CD4-positive, alpha-beta memory T cell (primary cell): ENCODE measurements at places on chromosomes 2 and 18.

GRCh38 chr2:8628179-8628865 lies 53.5 kb upstream of the ID2 start:
- DNase-seq, result no peak

DNA sequence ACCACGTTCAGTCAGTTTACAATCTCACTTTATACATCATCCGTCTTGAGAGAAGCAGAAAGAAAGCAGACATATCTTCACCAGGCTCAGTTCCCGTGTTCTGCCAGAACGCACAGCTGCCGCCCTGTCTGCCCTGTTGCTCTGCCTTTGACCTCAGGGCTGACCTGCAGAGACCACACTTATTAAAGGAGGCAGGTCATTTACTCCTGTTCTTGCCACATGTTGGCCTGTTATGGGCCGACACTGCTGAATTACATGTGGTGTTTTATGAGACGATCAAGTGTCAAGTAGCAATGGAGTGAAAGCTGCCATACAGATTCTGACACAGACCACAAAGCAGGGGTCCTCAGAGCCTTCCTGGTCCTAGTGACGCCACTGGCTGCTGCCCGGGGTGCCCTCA lies 232.2 kb downstream of the TTC32 start:
- no peak for DNase-seq

GRCh38 chr2:172726172-172726735 lies 9.4 kb upstream of the RAPGEF4 start:
- no peak for DNase-seq

- no peak for DNase-seq
These were observed 405.0 kb downstream of the XIRP2 start for GRCh38 chr2:167293172-167293781.

DNA sequence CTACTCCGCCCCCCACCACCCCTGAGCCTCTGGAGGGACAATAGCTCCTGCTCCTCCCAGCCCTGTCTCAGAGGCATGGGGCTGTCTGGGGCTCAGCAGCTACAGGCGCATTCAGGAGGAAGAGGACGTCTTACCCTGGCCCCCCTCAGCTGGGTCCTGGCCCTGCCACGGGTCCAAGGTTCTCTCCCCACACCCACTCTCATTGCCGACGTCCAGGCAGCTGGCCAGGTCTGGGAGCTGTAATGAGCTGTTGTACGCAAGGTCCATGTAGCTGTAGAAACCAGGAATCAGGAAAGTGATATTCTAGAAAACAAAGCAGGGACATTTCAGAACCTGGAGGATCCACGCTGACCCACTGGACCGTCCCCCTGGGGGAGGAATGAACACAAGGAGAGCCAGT lies 13.5 kb downstream of the PASK start:
- DNase-seq, result no peak

DNA sequence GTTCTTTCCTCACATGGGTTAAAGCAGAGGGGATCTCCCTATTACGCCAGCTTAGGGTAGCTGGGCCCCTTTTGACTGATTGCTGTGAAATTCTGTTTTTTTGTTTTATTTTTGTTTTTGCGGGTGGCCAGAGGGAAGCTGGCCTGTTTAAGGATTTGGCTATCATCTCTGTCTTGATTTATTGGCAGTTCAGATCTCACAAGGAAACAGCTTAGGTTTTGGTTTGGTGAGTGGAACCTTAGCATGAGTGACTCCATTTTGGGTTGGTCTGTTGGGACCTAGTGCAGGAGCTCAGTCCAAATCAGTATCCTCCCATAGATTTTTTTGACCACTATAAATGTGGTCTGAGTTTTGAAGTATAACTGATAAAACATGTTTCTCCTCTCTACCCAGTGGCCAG lies 25.6 kb upstream of the NTSR2 start:
- DNase-seq, result no peak

GRCh38 chr2:82013641-82014040 lies 1709.1 kb upstream of the LRRTM1 start:
- DNase-seq, result no peak

DNA sequence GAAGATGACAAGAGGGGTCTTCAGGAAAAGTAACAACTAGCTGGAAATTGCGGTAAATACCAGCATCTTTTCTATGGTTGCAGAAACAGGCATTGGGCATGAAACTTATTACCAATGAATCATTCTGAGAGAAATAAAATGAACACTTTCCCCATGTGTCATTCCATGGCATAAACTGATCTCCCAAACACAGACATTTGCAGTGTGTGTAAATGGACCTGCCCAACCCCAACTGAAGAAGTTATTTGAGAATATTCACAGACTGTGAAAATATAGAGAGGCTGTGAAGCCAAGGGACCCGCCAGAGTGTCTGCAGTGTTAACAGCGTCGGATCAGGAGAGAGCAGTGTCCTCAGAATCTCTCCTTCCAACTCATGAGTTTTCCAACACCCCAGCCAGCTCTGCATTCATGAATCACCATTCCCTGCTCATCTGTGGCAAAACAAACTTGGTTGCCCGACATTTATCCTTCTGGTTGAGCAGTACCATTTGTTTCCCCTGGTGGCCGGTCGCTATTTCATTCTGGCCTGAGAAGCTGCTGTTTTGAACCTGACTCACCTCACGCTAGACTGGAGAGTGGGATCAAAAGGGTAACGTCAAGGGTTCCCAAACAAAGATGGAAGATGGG lies 238.4 kb downstream of the PID1 start:
- DNase-seq, result no peak

DNA sequence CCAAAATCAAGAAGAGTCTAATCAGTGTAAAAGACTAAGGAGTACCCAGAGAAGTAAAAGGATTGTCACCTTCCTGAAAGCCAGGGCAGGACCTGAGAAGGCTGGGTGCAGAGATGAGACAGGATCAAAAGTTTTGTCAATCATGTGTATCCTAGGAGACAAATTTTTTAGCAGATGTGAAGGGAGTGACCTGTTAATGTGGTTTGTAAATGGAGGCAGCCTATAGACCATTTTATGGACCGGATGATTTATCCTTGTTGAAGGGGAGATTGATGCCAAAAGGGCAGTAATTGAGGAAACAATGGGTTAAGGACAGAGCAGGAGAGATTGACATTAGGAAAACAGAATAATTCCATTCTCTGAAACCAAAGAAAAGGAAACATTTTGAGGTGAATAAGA lies 813 bp downstream of the NDC80 start:
- no peak for DNase-seq

DNA sequence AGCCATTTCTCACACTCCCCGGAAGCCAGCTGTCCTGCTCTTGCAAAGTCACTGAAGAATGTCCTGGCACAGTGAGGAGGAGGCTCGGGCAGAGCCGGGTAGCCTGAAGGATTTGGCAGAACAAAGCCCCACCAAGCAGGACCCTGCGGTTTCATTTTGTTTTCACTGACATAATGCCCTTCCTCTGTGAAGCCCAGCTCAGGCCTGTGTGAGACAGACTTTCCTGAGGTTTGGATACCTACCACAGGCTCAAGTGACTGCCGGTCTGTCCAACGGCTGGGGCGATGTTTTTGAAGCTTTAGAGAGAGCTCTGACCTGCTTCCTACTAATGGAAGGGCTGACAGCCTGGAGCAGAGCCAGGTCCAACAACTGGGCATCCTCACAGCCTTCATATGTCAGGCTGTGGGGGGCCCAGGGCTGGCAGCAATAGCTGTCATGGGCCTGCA lies 99.8 kb upstream of the FZD7 start:
- no peak for DNase-seq

- DNase-seq, result no peak
These were observed 84.2 kb downstream of the TTC27 start for GRCh38 chr2:32711908-32712501.

- no peak for DNase-seq
These were observed 270.4 kb downstream of the FIGN start for GRCh38 chr2:163465440-163465839.

- no peak for DNase-seq
These were observed 152.5 kb downstream of the PLEKHA3 start for GRCh38 chr2:178632729-178633128.

- no peak for DNase-seq
These were observed 67.2 kb upstream of the SMAD7 start for GRCh38 chr18:49017813-49018553.

- DNase-seq, result peak; percentile 71
These were observed 14.6 kb upstream of the NT5DC4 start for GRCh38 chr2:112706170-112706664.

GRCh38 chr2:142316049-142316448 lies 185.2 kb upstream of the LRP1B start:
- DNase-seq, result no peak

DNA sequence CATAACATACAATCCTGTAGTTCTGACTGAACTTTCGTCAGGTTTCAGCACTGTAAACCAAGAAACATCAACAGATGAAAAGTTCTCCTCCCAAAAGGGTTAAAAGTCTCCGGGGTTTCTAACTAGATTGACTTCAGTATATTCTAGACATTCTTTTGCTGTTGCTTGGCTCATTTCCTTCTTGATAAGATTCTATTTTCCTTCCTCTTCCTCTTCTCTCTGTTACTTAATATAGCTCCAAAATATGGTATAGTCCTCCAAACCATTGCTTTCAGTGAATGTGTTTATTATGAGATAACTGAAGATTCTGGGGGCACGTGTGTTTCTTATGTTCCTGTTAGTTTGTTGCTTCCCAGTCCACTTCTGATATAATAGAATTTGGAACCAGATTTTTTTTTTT lies 46.4 kb upstream of the MAP4K3 start:
- DNase-seq, result no peak

- DNase-seq, result no peak
These were observed 73.8 kb upstream of the B3GNT7 start for GRCh38 chr2:231321556-231322334.

GRCh38 chr18:59202258-59202820 lies 17.6 kb upstream of the GRP start:
- DNase-seq, result no peak

GRCh38 chr2:44746856-44747615 lies 194.5 kb upstream of the SIX3 start:
- no peak for DNase-seq

DNA sequence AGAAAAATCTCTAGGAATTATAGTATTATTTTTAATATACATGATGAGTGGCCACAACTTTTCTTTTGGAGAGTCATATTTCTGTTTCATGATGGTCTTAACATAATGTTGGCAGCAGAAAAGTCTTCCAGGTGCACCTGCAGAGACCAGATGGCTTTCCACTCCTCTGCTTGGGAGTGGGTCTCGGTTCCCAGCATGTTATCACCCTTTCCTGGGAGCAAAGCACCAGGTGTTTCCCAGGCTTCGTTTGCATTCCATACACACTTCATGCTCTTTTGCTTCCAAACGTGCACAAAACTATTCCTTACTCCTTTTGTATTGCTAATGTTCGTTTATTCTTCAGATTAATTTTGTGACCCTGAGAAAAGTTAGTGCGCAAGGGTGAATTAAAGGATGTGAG lies 305.2 kb downstream of the CDH2 start:
- no peak for DNase-seq

- DNase-seq, result no peak
These were observed 348.0 kb downstream of the GPD2 start for GRCh38 chr2:156784020-156784701.

DNA sequence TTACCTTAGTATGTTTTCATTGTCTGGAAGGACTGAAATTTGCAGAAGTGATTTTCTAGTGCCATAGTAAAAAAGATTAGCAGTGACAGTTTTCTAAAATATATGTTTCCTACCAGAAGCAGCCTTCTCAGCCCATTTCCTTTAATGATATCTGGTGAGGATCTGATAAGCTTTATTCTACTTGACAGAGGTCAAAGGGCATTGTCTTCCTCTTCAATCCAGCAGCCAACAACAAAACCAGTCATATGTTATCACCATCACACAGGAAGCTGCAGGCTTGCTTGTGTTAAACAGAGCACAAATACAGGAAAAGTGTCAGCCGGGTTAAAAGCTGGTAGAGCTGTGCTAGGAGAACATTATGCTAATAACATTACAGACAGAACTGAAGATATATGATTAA lies 35.6 kb upstream of the ZSWIM2 start:
- no peak for DNase-seq

GRCh38 chr18:76130845-76131244 lies 364.2 kb downstream of the ZNF516 start:
- no peak for DNase-seq

- DNase-seq, result peak; percentile 27
These were observed 184.7 kb downstream of the MREG start for GRCh38 chr2:215828528-215829184.

GRCh38 chr2:241964133-241964532 lies 94.6 kb downstream of the RTP5 start:
- DNase-seq, result no peak

GRCh38 chr2:95387358-95387757 lies 15.2 kb upstream of the FAHD2A start:
- no peak for DNase-seq

DNA sequence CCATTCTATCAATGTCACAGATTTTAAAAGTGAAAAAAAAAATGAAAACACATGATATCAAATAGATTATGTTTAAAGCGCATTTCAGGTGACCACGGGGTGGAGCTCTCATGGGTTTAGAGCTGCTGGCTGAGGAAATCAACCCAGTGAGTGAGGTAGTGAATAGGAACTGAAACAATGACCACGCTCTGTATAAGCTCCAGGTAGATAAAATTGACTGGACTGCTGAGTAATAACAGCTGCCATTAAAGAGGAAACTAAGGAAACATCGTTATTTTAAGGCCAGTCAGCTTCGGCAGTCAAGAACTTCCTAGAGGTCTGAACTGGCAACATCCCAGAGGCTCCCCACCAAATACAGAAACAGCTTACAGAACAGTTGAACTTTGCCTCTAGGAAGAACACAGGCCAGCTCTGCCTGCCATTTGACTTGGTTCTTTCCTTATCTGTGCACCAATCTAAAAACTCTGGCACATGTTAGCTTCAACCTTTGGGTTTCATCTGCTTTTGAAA lies 185.9 kb downstream of the PDE1A start:
- peak; percentile 1 for DNase-seq

- DNase-seq, result no peak
These were observed 69.3 kb downstream of the AFF3 start for GRCh38 chr2:100073110-100073509.

- DNase-seq, result peak; percentile 51
These were observed 1.3 kb downstream of the PTMA start for GRCh38 chr2:231709636-231709980.

GRCh38 chr18:623761-624620 lies 27.2 kb downstream of the CLUL1 start:
- DNase-seq, result peak; percentile 30

DNA sequence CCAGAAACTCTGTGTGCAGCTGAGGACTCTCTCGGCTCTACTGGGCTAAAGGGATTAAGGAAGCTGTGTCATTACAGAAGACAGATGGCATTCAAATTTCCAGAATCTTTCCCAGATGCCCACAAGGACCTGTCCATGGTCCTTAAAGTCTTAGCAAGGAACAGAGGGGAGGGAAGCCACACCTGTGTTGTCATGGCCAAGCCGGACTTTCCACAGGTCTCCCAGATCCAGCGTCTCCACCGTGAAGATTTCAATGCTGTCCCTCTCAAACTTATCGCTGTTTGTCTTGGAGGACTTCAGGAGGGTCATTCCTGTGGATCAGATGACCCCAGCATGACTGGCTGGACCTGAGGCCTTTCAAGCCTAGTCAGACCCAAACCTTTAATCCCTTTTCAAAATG lies 114.5 kb downstream of the LOXHD1 start:
- no peak for DNase-seq
